ENCODE measurements at places on chromosomes 3 and 15.

- no peaks in the 10 kb centered on the region for H3K4me1 ChIP-seq
- H3K36me3 ChIP-seq = no peaks in the 10 kb centered on the region
- DNase-seq = no peak
- no peak overlapping the region for H3K4me3 ChIP-seq
- H3K27ac ChIP-seq = no peak overlapping the region
Measured at GRCh38 chr15:31155151-31155550, 53.6 kb upstream of the TRPM1 start.

DNA sequence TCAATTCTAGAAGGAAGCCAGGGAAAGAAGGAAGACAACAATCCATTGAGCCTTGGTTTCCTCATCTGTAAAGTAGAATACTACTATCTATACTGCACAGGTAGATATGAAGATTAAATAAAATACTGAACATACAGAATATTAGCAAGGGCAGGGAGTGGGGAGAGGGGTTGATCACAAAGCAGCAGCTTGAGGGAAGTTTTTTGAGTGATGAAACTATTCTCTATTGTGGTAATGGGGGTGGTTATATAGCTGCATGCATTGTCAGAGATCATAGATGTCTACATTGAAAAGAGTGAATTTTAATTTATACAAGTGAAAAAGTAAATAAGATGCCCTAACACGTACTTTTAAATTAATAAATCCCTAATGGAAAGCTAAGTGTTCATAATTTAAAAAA is 242.6 kb upstream of the LRTM1 start:
- no peak for DNase-seq
- H3K36me3 ChIP-seq = no peaks in the 10 kb centered on the region
- no peaks in the 10 kb centered on the region for H3K4me1 ChIP-seq
- no peaks in the 10 kb centered on the region for H3K27me3 ChIP-seq

- H3K27ac ChIP-seq = no peak overlapping the region
- no peaks in the 10 kb centered on the region for H3K4me1 ChIP-seq
- H3K36me3 ChIP-seq = no peaks in the 10 kb centered on the region
- DNase-seq = no peak
Measured at GRCh38 chr15:67401336-67401735, 119.6 kb upstream of the C15orf61 start.

- no peak for DNase-seq
- no peak overlapping the region for H3K27ac ChIP-seq
- no peaks in the 10 kb centered on the region for H3K27me3 ChIP-seq
- H3K4me3 ChIP-seq = no peak overlapping the region
- no peaks in the 10 kb centered on the region for H3K4me1 ChIP-seq
Measured at GRCh38 chr15:61318301-61318700, 89.2 kb upstream of the RORA start.

DNA sequence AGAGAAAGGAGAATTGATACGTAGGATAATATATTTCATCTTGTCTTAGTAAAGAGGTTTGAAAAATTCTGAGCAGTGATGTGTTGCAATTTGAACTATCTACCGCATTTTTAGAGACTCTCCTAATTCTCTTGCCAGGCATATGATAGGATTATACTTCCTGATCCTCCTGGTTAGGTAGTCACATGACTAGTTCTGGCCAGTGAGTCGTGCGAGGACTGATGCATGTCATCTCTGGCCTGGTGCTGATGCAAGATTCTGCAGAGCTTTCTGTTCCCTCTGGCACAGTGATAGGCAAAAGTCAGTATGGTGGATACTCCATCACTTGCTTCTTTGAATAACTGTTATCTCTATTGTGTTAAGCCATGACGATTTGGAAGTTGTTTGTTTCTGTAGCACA is 277.6 kb upstream of the NAALADL2 start:
- no peak for DNase-seq
- H3K4me1 ChIP-seq = no peaks in the 10 kb centered on the region
- H3K36me3 ChIP-seq = no peaks in the 10 kb centered on the region
- H3K27me3 ChIP-seq = no peaks in the 10 kb centered on the region

DNA sequence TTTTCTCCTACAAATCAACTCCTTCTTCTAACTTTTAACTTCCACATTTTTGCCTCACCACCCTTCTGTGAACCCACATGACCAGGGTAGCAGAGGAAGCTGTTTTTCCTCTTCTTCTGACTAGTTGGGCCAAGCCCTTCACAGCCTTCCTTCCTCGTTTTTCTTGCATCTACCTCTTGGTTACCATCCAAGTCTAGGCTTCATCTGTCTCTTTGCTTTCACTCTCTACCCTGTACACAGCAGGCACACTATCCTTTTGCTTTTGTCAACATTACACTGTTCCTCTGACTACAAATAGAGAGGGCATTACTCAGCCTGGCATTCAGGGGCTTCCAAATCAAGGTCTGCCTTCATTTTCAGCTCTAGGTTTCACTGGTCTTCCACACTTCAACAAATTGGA is 22.0 kb downstream of the SLC9A9 start:
- H3K27ac ChIP-seq = no peak overlapping the region
- H3K4me3 ChIP-seq = no peak overlapping the region
- H3K4me1 ChIP-seq = no peaks in the 10 kb centered on the region
- H3K36me3 ChIP-seq = no peaks in the 10 kb centered on the region

DNA sequence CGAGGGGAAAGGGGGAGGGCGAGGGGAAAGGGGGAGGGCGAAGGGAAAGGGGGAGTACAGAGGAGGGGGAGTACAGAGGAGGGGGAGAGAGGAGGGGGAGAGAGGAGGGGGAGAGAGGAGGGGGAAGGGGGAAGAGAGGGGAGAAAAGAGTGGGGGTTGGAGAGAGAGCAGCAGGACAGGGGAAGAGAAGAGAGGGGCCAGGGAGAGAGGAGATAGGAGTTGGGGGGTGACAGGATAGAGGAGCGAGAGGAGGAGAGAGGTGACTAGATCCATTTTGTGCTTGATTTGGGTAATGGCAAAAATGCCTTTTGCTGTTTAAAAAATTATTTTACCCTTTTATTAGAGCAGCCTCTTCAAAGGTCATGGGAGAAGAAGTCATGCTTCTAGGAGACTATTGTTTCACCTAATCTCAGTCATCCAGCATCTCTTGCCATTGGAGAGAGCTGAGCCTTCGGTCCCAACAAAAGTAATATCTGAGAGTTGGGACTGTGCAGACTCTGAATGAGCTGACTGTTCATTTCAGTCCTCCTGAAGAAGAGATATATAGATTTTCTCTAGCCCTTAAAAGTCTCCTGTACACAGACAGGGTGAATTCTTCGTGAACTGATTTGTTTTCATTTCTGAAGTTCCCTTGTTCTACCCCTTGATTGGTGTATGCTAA is 15.1 kb upstream of the TOP2B start:
- DNase-seq = no peak
- no peaks in the 10 kb centered on the region for H3K36me3 ChIP-seq
- no peaks in the 10 kb centered on the region for H3K27me3 ChIP-seq
- H3K4me3 ChIP-seq = no peak overlapping the region
- H3K4me1 ChIP-seq = no peaks in the 10 kb centered on the region
- no peak overlapping the region for H3K27ac ChIP-seq

Data from tibial nerve (tissue), 4 donors.